ENCODE measurements at places on chromosomes 16 and 17. TPM values are rescaled to one million over a fixed set of nuclear protein-coding genes. Genes with fewer than 3 reads are reported as not detected.

- peaks cover 48% of the 10 kb centered on the region for H3K4me1 ChIP-seq
- H3K27ac ChIP-seq = peak within 1 kb of the TSS; percentile 84
- H3K4me3 ChIP-seq = peak within 1 kb of the TSS; percentile 89
Measured at GRCh38 chr16:10579965-10580882, at the start of gene EMP2. EMP2 (minus strand) TSS chr16:10580598; CDS start chr16:10547617, 32,981 bp downstream.

PCGF2 gene
- total RNA-seq = 14.1 TPM

DNA sequence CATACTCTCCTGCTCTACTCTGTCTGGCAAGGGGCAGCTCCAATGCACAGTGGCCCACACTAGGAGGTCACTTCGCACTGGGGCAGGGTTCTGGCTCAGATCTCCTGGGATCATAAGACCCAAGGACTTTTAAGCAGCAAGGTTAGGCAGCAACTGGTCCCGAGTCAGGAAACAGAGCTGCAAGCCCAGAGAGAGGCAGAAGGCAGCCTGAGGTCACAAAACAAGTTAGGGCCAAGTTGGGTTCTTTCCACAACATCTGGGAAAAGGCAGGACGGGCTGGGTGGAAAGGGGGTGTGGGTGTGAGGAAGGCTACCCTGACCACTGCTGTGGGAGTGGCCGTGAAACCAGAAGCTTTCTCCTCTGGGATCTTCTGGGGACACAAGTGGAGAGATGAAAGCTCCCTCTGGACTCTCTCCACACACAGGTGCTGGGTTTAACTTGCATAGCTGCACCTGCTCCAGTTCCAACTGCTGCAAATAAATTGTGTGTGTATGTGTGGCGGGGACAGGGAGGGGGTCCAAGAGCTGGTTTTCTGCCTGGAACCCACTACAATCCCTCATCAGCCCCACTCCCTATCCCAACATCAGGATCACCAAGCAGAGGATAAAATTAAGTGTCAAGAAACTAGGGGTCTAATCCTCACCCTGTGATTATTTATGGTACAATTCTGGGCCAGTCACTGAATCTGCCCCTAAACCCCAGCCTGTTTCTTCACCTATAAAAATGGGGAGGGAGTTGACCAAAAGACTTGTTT is 8.0 kb upstream of the TSPOAP1 start:
- H3K4me1 ChIP-seq = peaks cover 6% of the 10 kb centered on the region
- no peaks in the 10 kb centered on the region for H3K27me3 ChIP-seq
- H3K4me3 ChIP-seq = no peak overlapping the region

GALNS gene
- 18.3 TPM for total RNA-seq

All from PC-3 (cell line).